ENCODE measurements at places on chromosomes 2 and 18.

GRCh38 chr2:28325173-28325566 lies 67.5 kb upstream of the FOSL2 start:
- H3K4me1 ChIP-seq, result peaks cover 23% of the 10 kb centered on the region
- no peak for DNase-seq
- H3K4me3 ChIP-seq, result no peak overlapping the region
- no peaks in the 10 kb centered on the region for H3K36me3 ChIP-seq

DNA sequence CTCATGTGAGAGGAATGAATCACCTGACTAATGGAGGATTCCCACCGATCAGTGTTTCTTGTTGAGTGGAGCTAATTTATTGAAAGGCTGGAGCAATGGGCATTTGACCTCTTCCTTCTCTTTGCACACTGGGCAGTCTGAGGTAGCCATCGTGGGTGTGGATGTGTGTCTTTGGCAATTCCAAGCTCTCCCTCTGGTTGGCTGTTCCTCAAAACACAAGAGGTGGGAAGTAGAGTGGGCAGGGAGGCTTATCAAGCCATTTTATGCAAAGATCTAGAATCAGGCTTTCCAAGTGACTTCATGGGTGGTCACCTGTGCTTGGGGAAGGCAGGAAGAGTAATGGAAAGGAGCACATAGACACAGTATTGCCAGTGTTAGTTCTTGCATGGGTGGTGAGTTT lies 154.8 kb downstream of the INSIG2 start:
- no peaks in the 10 kb centered on the region for H3K4me1 ChIP-seq
- no peak overlapping the region for H3K4me3 ChIP-seq
- no peaks in the 10 kb centered on the region for H3K36me3 ChIP-seq
- no peaks in the 10 kb centered on the region for H3K27me3 ChIP-seq
- no peak for DNase-seq

DNA sequence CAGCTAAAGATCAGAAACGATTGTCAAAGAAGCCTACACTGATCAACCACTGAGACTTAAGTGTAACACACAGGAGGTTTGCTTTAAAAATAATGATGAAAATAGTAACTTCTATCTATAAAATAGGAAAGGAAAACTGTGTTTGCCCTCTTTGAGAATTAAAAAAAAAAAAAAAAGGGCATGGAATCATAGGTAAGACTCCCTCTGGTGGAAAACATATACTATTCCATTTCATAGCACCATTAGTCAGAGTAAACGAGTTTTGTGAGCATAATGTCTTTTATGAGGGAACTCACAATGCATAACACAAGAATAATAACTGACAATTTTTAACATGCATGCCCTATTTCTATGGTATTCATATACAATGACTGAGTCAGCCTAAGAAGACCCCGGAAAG lies 36.3 kb downstream of the SLC35F5 start:
- no peak overlapping the region for H3K4me3 ChIP-seq
- no peak overlapping the region for H3K27ac ChIP-seq
- no peaks in the 10 kb centered on the region for H3K36me3 ChIP-seq
- DNase-seq, result no peak

GRCh38 chr2:230933521-230934180 lies 8.6 kb upstream of the GPR55 start:
- H3K36me3 ChIP-seq, result no peaks in the 10 kb centered on the region
- no peaks in the 10 kb centered on the region for H3K27me3 ChIP-seq
- H3K4me1 ChIP-seq, result peaks cover 17% of the 10 kb centered on the region
- no peak for DNase-seq
- H3K4me3 ChIP-seq, result no peak overlapping the region
- H3K27ac ChIP-seq, result no peak overlapping the region

DNA sequence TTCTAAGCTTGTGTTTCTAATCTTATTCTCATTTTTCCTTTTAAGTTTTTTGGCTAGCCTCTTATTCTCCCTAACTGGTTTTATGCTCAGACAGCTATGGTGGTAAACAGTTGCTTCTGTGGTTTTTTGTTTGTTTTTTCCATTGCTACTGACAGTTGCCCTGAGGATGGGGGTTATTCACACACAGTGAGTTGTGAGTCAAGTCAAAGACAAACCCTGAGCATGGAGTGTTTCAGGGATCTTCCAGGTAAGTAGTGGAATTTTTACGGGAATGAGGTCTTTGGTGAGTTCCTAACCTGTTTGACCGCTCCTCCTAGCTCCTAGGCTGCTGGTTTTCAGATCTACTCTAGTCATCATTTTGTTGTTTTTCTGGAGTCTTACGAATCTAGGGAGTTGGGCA lies 162.8 kb downstream of the ZNF407 start:
- H3K4me3 ChIP-seq, result no peak overlapping the region
- no peaks in the 10 kb centered on the region for H3K27me3 ChIP-seq
- no peaks in the 10 kb centered on the region for H3K4me1 ChIP-seq
- no peaks in the 10 kb centered on the region for H3K36me3 ChIP-seq

DNA sequence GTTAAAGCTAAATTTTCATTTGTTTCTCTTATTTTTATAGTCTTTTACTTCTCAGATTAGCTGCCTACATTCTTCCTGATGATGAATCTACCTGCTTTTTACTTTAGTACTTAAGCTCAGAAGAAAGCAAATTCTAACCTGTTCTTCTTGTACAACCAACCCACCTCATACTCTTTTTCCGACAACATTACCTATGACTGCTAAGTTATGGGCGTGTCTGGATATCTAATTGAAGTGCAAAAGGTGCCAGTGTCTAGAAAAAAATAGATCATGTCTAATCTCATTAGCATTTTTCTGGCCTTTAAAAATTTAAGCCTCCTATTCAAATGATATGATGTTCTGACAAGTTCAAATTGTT lies 1.5 kb upstream of the RGPD4 start:
- no peak overlapping the region for H3K27ac ChIP-seq
- H3K4me3 ChIP-seq, result no peak overlapping the region
- H3K4me1 ChIP-seq, result no peaks in the 10 kb centered on the region
- DNase-seq, result no peak
- no peaks in the 10 kb centered on the region for H3K27me3 ChIP-seq
- H3K36me3 ChIP-seq, result no peaks in the 10 kb centered on the region

GRCh38 chr18:56148373-56148772 lies 490.0 kb downstream of the TXNL1 start:
- no peak overlapping the region for H3K4me3 ChIP-seq
- no peaks in the 10 kb centered on the region for H3K27me3 ChIP-seq
- no peaks in the 10 kb centered on the region for H3K36me3 ChIP-seq
- H3K4me1 ChIP-seq, result no peaks in the 10 kb centered on the region

- no peak overlapping the region for H3K27ac ChIP-seq
- H3K27me3 ChIP-seq, result no peaks in the 10 kb centered on the region
- no peak for DNase-seq
- H3K36me3 ChIP-seq, result no peaks in the 10 kb centered on the region
- no peaks in the 10 kb centered on the region for H3K4me1 ChIP-seq
These were observed 62.6 kb downstream of the CIB4 start for GRCh38 chr2:26578581-26578980.

GRCh38 chr2:58645017-58645416 lies 403.9 kb upstream of the FANCL start:
- H3K27ac ChIP-seq, result no peak overlapping the region
- H3K4me3 ChIP-seq, result no peak overlapping the region
- DNase-seq, result no peak
- no peaks in the 10 kb centered on the region for H3K36me3 ChIP-seq
- H3K4me1 ChIP-seq, result no peaks in the 10 kb centered on the region

DNA sequence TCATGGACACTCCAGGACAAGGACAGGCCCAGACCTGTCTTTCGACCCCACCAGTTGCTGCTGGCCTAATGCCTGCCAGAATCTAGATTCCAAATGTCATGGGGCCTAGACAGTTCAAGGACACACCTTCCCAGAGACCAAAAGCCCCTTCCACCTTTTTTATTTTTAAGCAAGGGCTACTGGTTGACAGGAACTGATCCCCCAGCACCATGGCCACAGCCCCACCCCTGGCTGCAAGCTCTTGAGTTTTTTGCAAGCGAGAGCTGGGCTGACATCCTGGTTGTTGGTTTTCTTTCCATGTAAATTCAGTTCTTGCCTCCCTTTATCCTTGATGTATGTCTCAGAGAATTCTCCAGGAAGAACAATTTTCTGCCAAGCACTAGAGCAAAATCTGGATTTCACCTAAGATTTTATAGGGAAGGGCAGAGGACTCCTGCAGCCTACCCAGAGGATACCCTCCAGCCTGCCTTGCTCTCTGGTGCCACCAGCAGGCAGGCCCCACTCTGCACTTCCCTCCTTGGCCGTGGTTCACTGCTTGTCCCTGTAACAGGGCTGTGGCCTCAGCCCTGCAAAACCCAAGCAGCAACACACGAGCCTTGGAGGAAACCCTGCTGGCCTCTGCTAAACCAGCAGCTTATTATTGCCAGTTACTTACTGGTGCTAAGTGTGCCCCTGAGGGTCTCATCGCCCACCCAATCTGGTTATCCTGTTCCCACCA lies 97.7 kb downstream of the TWIST2 start:
- DNase-seq, result peak; percentile 16
- H3K4me1 ChIP-seq, result no peaks in the 10 kb centered on the region
- no peak overlapping the region for H3K4me3 ChIP-seq
- no peak overlapping the region for H3K27ac ChIP-seq
- H3K27me3 ChIP-seq, result no peaks in the 10 kb centered on the region

GRCh38 chr2:224884188-224884587 lies 158.1 kb downstream of the DOCK10 start:
- H3K27me3 ChIP-seq, result no peaks in the 10 kb centered on the region
- no peaks in the 10 kb centered on the region for H3K4me1 ChIP-seq
- no peak overlapping the region for H3K4me3 ChIP-seq
- no peak for DNase-seq
- no peaks in the 10 kb centered on the region for H3K36me3 ChIP-seq
- H3K27ac ChIP-seq, result no peak overlapping the region

DNA sequence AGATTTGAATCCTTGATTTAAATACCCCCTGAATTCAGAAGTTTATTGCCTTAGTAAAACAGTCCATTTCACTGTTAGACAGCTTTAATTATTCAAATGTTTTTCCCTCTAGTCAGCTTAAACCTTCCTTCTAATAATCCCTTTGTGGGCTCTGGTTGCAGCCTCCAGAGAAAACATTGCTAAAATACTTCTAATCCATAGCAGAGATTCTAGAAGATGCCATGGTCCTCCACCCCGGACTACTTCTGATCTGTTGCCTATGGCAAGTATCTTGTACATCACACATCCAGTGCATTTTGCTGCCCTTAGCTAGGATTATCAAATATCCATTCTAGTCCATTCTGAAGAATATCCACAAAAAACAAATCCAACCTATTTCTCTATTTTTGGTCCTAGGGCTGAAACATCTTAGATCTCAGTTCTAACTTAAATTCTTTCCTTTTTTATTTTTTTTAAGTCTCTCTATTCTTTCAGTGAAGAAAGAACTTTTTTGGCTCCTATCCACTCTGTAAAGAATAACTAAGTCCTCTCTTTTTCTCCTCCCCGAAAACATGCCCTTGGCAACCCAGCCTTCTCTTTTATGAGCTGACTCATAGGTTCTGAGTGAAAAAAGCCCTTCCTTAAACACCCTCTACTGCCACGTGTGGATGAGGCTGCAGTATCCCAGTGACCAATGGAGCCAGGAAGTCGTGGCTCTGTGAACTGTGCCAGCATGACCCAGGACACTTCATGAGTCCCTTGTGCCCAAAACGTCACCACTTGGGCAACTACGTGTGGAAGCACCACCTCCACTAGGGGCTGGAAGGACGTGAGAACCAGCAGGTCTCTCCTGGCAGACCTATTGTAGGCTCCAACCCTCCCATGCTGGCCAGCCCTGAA lies 349.8 kb downstream of the TNS1 start:
- no peaks in the 10 kb centered on the region for H3K27me3 ChIP-seq
- no peaks in the 10 kb centered on the region for H3K36me3 ChIP-seq
- peak overlapping the region; percentile 93 for H3K27ac ChIP-seq
- peaks cover 29% of the 10 kb centered on the region for H3K4me1 ChIP-seq
- DNase-seq, result peak; percentile 73
- no peak overlapping the region for H3K4me3 ChIP-seq

DNA sequence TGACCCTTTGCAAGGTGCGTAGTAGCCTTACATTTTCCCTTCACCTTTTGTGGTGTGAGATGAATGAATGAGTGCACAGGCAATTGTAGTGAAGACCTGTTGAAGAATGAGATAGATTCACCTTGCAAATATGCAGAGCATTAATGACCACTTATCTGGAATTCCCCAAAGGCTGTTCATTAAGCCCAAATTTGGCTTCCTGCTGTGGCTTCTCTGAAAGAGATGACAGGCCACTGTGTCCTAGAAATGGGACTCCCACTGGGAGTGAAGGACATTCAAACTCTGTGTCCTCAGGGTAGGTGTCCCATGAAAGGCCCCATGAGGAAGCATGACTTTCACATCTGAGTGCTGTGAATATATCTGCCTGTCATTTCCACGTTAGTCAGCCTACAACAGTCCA lies 1821.8 kb upstream of the PIK3C3 start:
- H3K4me1 ChIP-seq, result no peaks in the 10 kb centered on the region
- no peak overlapping the region for H3K4me3 ChIP-seq
- DNase-seq, result no peak
- H3K36me3 ChIP-seq, result no peaks in the 10 kb centered on the region

GRCh38 chr2:166762746-166763145 lies 125.5 kb upstream of the XIRP2 start:
- no peaks in the 10 kb centered on the region for H3K27me3 ChIP-seq
- H3K27ac ChIP-seq, result no peak overlapping the region
- no peaks in the 10 kb centered on the region for H3K36me3 ChIP-seq
- no peak for DNase-seq
- H3K4me3 ChIP-seq, result no peak overlapping the region

GRCh38 chr2:231394211-231395141 lies 1.0 kb upstream of the B3GNT7 start:
- DNase-seq, result no peak
- no peaks in the 10 kb centered on the region for H3K27me3 ChIP-seq
- H3K4me1 ChIP-seq, result peaks cover 13% of the 10 kb centered on the region

- H3K4me3 ChIP-seq, result no peak overlapping the region
- no peak overlapping the region for H3K27ac ChIP-seq
- H3K36me3 ChIP-seq, result no peaks in the 10 kb centered on the region
- no peak for DNase-seq
These were observed 131.3 kb downstream of the MAP4K4 start for GRCh38 chr2:101828673-101829334.

GRCh38 chr2:74571058-74571457 lies 16.5 kb downstream of the DOK1 start:
- H3K4me1 ChIP-seq, result no peaks in the 10 kb centered on the region
- no peak overlapping the region for H3K27ac ChIP-seq
- H3K4me3 ChIP-seq, result no peak overlapping the region
- DNase-seq, result no peak
- H3K27me3 ChIP-seq, result no peaks in the 10 kb centered on the region
- no peaks in the 10 kb centered on the region for H3K36me3 ChIP-seq

- peak overlapping the region; percentile 75 for H3K27ac ChIP-seq
- peak; percentile 80 for DNase-seq
- H3K36me3 ChIP-seq, result no peaks in the 10 kb centered on the region
- H3K27me3 ChIP-seq, result no peaks in the 10 kb centered on the region
These were observed 55.3 kb upstream of the AFF3 start for GRCh38 chr2:100197631-100198153.

GRCh38 chr2:121236650-121237180 lies 48.3 kb downstream of the TFCP2L1 start:
- no peaks in the 10 kb centered on the region for H3K27me3 ChIP-seq
- no peak overlapping the region for H3K27ac ChIP-seq
- H3K4me1 ChIP-seq, result no peaks in the 10 kb centered on the region
- DNase-seq, result no peak
